Endodermal cell (in vitro differentiated cells): ENCODE measurements at places on chromosomes 5 and 9. TPM values are rescaled to one million over a fixed set of nuclear protein-coding genes. Genes with fewer than 3 reads are reported as not detected.

Gene SLC25A2
- total RNA-seq, result 0.50 and 0.68 TPM in 2 replicates

Gene AKNA
- 10.9 to 12.2 TPM (median 11.5 TPM) in 3 replicates for total RNA-seq

DNA sequence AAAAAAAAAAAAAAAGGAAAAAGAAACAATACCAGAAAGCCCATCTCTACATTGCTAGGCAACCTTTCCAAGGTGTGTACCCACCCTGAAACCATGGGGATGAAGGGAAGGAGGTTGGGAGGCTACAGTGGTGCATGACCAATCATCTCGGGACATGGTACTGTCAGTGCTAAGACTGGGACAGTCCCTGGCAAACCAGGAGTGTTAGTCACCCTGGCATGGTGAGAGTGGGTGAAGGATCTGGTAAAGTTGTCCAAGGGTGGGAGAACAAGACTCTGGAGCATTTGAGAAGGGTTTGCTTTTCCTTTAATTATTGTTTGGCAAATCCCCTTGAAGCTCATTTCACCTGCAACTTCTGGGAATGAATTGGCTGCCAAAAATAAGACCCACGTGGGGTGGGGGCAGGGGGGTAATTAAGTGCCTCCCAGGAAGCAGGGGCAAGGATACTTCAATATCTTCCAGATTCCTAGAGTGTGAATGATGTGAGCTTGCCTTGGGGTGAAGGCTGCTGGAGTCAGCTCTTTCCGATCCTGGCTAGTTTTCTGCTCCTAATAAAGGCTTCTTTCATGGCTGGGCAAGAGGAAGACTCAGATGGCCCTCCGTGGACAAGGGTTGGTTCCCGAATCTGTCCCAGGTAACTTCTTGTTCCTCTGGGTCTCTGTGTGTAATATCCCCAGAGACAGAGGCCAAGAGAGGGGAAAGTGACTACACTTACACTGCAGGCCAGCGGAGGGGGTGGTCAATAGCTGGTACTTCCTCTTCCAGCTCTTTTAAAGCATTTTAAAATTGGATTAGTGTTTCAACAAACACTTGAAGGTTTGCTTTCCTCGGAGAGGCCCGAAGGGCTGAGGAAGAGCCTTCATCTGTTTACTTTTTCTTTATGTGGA, 61.6 kb upstream of the SPRY4 start:
- DNase-seq, result no peak

- DNase-seq, result peak; percentile 64
These were observed 191.7 kb downstream of the MCTP1 start for GRCh38 chr5:95093211-95093610.

- DNase-seq, result no peak
These were observed 324.4 kb downstream of the PRELID2 start for GRCh38 chr5:145510769-145511168.
